ENCODE measurements at places on chromosomes 13 and 19. TPM values are rescaled to one million over a fixed set of nuclear protein-coding genes. Genes with fewer than 3 reads are reported as not detected.

GRCh38 chr13:39266426-39266825 is 228.2 kb downstream of the NHLRC3 start:
- DNase-seq = no peak

GRCh38 chr19:45471111-45471930 is 3.5 kb downstream of the FOSB start:
- DNase-seq = no peak

The ZNF573 gene
- total RNA-seq = 8.0 TPM

DNA sequence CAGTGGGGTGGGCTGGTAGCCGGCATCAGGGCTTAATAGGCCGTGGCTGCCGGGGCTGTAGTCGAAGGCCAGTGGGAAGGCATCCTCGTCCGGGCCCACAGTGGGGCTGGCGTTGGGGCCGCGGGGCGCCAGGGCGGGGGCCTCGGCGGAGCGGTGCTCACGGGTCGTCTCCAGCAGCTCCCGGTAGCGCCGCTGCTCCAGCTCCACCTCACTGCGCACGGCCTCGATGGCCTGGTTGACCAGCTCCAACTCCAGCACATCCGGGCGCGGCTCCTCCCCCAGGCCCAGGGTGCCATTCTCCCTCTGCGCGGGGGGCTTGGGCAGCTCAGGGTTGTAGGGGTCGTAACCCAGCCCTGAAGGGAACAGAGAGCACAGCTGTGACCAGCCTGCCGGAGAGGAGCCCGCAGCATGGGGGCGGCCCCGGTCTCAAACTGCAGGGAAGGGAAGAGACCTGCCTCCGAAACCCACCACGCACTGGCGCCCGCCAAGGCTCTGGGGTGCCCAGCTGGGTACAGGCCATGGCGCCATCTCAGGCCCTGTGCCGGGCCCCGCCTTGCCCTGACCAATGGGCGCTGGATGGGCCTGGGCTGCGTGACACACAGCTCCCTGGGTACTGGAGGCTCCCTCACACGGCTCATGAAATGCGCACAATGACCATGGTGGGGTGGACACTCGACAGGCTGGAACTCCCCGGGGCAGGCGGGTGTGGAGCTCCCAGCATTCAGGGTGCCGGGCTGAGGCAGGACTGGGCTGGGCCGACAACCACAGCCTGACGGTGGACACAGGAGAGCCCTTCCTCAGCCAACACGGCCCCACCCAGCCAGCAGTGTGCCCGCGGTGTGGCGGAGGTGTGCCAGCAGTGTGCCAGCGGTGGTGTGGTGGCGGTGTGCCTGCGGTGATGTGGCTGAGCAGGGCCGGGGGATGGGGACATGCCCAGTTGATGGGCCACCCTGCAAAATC is 16.5 kb upstream of the ATP8B3 start:
- no peak for DNase-seq

The GAPDHS gene
- not detected for total RNA-seq

All from body of pancreas (tissue), 4 donors.